ENCODE measurements at places on chromosomes 3 and 15. TPM values are rescaled to one million over a fixed set of nuclear protein-coding genes. Genes with fewer than 3 reads are reported as not detected.

The TM6SF1 gene
- 0.76 TPM for polyA plus RNA-seq

DNA sequence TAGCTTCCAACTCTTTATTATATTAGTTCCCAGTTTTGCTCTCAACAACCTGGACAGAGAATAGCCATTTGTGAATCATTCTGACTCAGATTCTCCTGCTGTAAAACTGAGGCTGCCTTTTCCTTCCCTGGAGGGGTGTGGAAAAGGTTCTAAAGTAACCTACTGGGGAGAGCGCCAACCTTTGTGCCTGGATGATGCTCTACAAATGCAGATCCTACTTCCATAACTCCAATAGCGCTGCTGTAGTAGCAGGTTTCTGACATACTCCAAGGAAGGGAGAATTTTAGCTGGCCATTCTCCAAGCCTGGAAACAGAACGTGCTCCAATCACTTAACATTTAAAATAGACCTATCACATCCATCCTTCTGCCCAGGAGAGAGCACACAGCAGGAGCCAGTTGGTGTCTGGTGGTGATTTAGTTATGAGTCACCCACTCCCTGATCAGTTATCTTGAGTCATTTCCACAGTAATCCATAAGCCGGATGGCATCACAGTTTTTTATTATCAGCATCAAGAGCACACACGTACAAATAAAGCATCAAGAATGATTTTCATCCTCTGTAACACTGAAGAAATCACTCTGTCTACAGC, 38.3 kb downstream of the MYH15 start:
- no peak for DNase-seq

DNA sequence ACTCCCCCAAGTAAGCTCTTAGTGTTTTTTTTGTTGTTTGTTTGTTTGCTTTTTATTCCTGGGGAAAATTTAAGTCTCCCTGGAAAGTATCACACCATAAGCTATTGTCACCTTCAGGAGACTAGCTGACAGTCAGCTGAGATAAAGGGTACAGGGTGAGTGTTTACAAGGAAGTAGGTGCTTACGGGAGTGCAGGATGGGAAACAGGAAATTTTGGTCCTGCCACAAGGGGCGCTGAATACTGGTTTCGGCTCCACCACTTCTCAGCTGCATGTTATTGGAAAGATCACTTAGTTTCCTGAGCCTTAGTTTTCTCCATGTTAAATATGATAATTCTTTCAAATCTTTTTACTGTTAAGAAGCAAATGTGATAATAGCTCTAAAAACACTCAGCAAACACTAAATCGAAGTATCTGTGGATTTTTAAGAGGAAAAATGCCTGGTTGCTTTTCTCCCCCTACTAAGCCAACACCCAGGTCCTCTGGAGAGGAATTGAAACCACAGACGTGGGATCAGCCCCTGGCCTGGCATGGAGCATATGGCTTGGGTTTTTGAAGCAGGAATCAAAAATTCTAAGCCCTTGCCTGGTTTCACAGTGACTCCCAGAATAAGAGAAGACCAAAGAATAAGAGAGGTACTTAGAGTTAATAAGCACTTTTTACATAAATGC, 90.7 kb downstream of the SCN11A start:
- DNase-seq, result peak; percentile 8

The CHRM5 gene
- polyA plus RNA-seq, result not detected

The MCF2L2 gene
- polyA plus RNA-seq, result 0.89 TPM

The ADAMTS7 gene
- 0.04 TPM for polyA plus RNA-seq

The SAMMSON gene
- polyA plus RNA-seq, result not detected

DNA sequence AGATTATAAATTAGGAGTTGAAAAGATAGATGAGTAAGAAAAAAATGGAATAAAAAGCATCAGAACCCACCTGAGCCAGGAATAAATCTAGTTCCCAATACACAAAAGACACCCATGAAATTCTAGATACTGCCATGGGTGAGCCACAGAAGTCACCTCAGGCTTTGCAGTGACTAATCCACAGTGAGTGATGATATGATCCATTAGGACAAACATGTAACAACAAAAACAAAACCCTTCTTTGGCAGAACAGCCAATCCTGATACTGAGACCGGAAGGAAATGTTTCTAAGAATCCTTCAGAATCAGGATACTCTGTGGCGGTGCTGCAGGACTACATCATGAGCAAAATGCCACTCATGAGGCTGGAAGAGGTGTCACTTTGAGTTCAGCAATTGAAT, 15.0 kb upstream of the MINDY4B start:
- no peak for DNase-seq

DNA sequence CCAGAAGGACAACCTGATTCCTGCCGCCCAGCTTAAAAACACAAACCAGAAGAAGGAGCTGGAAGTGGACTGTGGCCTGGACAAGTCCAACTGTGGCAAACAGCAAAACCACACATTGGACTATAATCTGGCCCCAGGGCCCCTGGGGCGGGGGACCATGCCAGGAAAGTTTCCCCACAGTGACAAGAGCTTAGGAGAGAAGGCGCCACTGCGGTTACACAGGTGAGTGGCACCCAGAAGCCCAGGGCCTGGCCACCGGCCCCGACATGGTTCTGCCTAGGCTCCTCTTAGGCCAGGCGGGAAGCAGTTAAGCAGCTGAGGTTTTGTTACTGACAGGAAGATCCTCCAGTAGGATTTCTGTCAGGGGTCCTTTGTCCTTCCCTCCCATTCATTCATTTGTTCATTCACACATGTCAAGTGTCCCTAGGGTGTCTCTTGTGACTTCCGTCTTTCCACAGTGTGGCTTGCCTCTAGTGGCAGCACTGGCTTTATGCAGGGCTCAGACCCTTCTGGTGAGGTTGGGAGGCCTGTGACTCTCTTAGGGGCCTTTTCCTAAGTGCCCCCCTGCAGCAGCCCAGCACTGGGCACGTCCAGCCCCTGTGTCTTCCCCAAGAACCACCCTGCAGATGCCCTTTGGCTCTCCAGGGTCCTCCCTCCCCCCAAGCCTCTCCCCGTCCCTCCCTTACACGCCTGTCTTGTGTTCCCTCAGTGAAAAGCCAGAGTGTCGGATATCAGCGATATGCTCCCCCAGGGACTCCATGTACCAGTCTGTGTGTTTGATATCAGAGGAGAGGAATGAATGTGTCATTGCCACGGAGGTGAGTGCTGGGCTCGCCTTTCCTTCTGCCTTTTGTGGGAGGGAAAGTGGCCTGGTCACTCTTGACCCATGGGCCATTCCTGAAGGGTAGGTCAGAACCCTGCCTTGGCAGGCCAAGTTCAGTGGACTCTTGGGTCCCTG, 7.8 kb downstream of the DLL4 start:
- no peak for DNase-seq

GRCh38 chr15:76006136-76006778, 6.0 kb downstream of the NRG4 start:
- no peak for DNase-seq

DNA sequence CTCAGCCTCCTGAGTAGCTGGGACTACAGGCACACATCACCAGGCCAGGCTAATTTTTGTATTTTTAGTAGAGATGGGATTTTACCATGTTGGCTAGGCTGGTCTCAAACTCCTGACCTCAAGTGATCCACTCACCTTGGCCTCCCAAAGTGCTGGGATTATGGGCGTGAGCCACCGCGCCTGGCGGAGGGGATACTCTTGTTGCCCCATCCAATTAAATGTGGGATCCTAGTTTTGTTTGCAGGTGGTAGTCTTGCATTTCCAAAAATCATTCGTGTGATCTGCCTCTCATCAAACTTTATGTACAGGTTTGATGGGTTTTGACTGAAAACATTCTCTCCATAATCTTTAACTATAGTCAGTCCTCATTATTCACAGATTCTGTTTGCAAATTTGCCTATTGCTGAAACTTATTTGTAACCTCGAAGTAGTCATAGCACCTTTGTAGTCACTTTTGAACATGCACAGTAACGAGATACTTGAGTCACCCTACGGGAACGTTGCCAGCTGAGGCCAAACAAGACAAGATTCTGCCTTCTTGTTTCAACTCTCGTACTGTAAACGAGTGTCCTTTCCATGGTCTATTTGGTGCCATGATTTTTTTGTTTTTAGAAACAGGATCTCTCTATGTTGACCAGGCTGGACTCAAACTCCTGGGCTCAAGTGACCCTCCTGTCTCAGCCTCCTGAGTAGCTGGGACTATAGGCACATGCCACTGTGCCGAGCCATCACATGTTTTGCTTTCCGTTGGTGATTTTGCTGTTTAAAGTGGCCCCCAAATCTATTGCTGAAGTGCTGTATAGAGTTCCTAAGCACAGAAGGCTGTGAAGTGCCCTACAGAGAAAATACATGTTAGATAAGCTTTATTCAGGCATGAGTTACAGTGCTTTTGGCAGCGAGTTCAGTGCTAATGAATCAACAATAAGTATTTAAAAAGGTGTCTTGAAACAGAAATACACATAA, 8.1 kb upstream of the MAPK6 start:
- peak; percentile 68 for DNase-seq

The CD276 gene
- polyA plus RNA-seq, result 0.51 TPM

The PPM1M gene
- polyA plus RNA-seq, result 2.2 TPM

DNA sequence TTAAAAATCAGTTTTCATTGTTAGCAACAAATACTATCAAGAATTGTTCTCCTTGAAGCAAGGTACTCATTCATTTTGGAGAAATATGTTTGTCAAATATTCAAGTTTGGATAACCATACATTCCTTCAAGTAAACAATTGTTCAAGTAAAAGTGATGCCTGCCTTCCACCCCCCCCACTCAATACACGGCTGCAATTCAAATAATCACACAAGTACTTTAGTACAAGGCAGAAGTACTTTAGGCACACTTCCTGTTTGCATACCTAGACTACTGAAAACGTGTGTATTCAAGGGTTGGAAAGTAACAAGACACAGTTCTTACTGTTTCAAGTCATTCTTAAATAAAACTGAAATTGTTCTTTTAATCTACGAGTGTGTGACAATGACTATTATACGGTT, 45.4 kb downstream of the TJP1 start:
- DNase-seq, result no peak

DNA sequence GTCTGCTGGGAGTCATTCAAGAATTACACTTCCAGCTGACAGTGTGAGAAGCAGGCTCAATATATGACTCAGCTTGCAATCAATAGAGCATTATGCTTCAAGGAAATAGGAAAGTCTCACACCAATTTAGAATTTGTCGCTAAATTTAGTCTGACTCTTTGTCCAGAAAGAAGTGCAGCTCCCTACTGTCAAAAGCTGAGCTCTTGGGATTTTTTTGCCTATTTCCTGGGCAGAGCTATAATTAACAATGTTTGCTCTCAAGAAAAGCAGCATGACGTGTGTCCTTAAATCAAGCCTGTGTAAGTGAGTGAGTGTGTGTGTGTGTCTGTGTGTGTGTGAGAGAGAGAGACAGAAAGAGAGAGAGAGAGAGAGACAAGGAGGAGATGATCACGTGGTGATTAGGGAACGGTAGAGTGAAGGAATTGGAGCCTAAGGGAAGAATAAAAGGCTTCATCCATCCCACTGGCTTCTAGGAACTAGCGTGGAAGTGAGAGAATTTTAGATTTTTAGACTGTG, 16.4 kb upstream of the SLC35G2 start:
- DNase-seq, result no peak

- no peak for DNase-seq
Observed at GRCh38 chr3:73086071-73086494, 24.6 kb downstream of the EBLN2 start.
